Hematopoietic multipotent progenitor cell treated with erythropoietin and hydrocortisone succinate and interleukin-3 and kit ligand, for 4 days (in vitro differentiated cells): ENCODE measurements at places on chromosomes 5 and 9.

GRCh38 chr5:41822036-41822435 lies 48.2 kb downstream of the OXCT1 start:
- no peak for DNase-seq

DNA sequence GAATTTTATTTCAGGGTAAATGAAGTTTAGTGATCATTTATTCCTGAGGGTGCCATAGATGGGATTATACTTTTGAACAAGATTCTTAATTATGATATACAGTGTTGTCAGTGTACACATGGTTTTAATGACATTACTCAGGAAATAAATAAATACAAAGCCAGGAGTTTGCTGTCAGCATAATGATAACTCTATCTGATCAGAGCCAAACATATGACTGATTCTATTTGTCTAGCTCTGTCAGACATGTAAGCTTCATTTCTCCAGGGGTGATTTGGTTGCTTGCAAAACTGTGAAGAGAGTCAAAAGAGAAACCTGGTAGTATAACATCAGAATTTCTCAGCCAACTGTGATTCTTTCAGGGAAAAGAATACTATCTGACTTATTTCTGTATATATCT lies 1425.8 kb upstream of the C9orf72 start:
- DNase-seq = no peak

DNA sequence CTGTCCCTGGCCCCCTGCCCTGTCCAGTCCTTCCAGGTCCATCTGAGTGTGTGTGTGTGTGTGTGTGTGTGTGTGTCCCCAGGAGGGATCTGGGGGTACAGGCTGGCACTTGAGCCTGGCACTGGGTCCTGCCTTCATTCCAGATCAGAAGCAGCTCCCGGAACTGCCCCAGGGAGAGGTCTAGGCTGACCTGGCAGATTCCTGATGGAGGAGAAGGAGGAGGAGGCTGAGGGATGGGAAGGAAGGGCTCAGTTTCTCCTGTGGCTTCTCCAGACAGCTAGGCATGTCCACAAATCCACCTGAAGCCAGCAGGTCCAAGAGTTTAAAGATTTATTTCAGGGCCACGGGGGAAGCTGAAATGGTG lies 328 bp downstream of the NDST1 start:
- DNase-seq = no peak

GRCh38 chr9:105760053-105760452 lies 65.7 kb downstream of the TMEM38B start:
- DNase-seq = no peak

DNA sequence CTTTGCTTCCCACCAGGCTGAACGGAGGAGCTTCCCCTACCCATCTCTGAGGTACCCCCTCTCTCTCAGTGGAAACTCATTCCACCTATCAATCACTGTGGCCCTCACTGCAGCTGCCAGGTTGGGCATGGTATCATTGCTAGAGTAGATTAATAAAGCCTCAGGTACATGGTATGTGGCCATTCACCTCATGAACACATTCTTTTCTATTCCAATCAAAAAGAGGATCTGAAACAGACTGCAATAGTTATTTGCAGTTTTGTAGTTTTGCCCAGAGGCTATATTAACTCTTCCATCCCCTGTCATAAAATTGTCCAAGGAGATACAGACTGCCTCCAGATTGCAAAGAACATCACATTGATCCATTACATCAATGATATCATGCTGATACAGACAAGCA lies 85.8 kb upstream of the MVB12B start:
- no peak for DNase-seq

GRCh38 chr5:64506567-64507263 lies 900 bp downstream of the RGS7BP start:
- no peak for DNase-seq

DNA sequence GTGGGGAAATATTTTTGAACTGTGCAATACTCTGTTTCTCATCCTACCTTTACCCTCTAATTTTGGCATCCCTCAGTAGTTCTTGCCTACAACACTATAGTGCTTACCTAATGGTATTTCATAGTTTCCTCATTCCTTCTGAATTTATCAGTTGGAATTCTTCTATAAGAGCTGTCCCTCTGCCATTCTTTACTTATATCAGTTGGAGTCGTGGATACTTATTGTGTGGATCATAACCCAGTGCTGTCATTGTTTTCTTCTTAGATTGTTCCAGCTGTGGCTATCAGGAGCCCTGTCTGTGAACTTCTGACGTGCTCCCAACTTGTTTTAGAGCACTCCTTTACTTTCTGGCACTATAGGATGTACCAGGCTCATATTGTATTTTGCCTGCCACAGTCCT lies 146.1 kb upstream of the OTULINL start:
- no peak for DNase-seq

DNA sequence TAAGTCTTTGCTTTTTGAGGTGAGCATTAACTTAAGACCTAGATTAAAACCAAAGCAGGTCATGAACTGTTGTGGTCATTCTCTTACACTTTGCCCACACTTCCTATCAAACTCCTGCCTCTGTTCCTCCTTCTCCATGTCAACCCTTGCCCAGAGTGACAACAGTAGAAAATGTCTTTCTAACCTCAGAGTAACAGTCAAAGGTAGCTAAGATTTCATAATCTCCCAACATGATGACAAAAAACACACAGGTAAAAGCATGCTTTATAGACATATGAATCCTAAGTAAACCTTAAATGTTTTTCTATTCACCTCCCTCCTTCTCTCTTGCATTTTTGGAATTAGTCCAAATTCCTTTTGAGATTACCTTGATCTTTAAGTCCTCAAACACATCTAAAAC lies 422.3 kb downstream of the SPATA31D1 start:
- DNase-seq = no peak

DNA sequence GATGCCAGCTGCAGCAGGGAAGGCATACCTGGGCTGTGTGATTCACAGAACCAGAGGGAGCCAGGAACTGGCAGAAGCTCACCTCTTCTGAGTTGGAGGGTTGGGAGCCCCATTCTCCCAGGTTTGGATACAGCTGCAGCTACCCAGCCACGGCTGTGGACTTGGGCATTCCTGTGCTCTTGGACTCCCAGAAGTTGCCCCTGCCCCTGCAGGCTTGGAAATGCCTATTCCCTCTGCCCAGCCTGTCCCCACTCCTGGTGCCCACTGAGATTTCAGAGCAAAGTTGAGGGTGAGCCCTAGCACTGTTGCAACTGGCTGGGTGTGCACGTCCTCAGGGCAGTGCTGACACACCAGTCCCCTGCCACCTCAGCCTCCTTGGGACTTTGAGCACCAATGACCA lies 489.7 kb downstream of the SLCO4C1 start:
- DNase-seq = no peak

GRCh38 chr9:37501957-37502596 lies 16.3 kb downstream of the POLR1E start:
- no peak for DNase-seq

DNA sequence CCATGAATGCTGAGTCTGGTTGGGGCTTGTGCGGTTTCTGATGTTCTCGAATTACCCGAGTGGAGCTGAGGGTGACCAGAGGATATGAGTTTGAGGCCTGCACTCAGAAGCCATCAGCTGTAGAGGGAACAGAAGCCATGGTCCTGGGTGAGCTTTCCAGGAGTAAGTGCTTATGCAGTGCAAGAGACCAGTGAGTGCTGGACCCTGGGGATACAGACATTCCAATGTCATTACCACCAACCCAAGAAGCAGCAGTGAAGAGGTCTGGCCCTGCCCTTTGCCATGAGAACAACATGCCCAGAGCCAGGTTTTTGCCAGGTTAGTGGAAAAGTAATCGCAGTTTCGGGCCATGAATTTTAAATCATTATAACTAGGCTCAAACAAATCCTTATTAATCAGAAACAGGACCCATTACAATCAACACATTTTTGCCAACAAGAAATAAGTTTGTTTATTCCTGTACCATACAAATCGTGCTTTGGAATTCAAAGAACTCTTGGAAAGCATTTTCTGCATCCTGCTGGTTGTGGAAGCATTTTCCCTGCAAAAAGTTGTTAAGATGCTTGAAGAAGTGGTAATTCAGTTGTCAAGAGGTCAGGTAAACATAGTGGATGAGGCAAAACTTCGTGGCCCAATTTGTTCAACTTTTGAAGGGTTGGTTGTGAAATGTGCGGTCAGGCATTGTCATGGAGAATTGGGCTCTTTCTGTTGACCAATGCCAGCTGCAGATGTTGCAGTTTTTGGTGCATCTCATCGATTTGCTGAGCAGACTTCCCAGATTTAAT lies 154.6 kb downstream of the SYK start:
- no peak for DNase-seq

DNA sequence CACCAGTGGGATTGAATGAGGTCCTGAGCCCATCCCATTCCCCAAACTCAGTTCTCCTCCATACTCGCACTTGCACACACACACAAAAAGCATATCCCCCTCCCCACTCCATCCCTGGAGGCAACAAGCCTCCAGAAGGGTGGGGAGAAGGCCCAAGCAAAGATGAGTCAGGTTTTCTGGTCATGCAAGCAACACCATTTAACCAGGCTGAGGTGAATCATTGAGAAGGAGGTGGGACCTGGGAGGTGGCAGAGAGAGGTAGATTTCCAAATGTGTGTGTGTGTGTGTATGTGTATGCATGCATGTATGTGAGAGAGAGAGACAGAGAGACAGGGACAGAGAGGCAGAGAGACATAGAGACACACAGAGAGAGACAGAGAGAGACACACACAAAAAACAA lies 185.2 kb upstream of the TRIM32 start:
- DNase-seq = no peak

DNA sequence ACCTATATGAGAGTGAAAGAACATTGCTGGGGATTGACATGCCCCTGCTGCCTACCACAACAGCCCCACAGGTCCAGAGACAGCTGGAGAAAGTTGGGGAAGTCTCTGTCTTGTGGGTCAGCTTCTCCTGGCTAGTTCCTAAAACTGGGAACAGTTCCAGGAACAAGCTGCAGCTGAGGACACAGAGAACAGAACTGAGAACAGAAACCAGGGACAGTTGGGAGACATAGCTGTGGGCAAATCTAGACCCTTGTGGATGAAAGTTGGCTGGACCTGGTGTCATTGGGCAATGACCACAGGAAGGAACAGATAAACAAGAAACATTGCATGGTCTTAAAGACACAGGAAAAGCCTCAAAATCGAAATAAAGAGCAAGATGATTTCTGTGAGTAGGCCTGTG lies 58.3 kb upstream of the MOCS2 start:
- DNase-seq = no peak
